Activated T-cell treated with anti-CD3 and anti-CD28 coated beads for 48 hours (primary cell): ENCODE measurements at places on chromosomes 12 and 14.

DNA sequence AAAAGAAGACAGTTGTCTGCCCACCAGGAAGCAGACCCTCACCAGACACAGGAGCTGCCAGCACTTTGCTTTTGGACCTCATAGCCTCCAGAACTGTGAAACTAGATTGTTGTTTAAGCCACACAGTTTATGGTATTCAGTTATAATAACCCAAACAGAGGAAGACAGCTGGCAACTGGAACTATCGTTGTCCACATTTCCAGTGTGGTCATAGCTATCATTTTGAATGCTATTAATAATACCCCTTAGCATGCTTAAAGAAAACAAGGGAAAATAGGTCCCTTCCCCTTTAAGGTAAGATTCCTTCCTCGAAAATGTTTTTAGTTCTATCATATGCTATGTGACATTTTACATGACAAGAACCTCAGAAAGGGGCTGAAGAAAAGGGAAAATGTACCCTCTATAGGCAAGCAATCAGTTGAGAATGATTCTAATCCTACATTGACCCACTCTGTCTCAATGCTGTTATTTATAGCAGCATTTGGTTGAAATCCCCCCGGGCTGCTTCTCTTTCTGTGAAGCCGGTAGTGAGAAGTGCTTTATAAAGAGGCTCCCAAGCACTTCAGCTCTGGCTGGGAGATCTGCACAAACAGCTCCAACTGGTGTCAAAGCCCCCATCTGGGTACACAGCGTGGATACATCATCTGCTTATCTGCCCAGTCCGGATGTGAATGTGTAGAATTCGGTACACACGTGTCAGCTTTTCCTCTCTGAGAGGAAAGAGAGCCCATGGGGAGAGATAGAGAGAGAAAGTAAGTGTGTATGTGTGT is 221.2 kb upstream of the FLRT2 start:
- DNase-seq = no peak

DNA sequence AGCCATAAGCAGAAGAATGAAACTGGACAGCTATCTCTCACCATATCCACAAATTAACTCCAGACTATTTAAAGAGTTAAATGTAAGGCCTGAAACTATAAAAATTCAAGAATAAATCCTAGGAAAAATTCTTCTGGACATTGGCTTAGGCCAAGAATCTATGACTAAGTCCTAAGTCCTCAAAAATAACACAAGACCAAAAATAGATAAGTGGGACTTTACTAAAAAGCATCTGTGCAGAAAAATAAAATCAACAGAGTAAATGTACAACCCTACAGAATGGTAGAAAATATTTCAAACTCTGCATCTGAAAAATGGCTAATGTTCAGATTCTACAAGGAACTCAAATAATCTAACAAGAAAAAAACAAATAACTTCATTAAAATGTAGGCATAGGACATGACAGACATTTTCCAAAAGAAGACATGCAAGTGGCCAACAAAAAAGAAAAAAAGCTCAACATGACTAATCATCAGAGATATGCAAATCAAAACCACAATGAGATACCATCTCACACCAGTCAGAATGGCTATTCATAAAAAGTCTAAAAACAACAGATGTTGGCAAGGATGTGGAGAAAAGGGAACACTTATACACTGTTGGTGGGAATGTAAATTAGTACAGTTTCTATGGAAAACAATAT is 61.0 kb upstream of the PPFIA2 start:
- no peak for DNase-seq

DNA sequence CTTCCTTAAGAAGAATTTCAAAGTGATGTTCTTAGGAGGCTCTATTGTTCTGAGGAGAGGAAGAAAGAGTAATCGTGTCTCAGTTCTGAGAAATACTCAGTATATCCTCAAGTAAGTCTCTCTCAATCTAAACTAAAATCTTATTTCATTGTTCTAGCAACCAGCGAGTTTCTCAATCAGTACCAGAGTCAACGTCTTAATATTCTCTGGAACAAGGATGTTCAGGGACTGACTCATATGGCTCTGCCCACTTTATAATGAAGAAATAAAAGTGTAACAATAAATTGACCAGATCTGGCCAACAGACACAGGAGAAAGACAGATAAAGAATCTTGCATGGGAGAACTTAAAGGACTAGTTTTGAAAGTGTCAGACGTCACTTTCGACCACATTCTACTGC is 469.8 kb upstream of the FLRT2 start:
- no peak for DNase-seq

GRCh38 chr12:1809591-1810190 is 10.7 kb upstream of the LRTM2 start:
- no peak for DNase-seq

GRCh38 chr14:22811722-22812121 is 3.5 kb downstream of the SLC7A7 start:
- no peak for DNase-seq

GRCh38 chr12:123058980-123059379 is 78.5 kb downstream of the ARL6IP4 start:
- no peak for DNase-seq

- DNase-seq = no peak
These were observed 40.3 kb downstream of the LEMD3 start for GRCh38 chr12:65209655-65210043.

DNA sequence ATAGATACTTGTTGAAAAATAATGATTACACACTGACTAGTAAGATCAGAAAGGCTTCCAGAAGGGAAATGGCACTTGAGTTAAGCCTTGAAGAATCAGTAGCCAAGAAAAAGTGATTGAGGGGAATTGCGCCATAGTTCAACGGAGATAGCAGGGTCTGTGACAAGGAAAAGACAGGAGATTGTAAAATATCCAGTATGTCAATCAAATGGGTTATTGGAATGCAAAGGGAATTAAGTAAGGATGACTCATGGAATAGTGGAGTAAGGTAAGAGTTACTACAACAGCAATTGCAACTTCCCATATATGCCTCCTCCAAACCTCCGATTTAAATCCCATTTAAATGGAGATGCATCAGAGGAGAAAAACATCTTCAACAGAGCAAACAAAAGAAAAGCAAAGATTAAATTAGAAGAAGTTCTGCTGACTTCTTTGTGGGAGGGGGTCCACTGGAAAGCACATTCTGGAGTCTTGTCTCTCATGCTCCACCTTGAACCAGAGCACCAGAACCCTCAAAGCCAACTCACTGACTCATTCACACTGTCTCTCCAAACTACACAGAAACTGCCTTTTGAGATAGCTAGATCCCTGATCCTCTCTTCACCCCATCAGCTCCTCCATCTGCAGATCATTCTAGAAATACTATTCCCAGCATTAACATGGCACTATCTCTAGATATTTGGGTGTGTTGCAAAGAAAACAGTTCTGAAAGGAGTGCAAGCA is 138.2 kb downstream of the NUAK1 start:
- no peak for DNase-seq

GRCh38 chr12:3980504-3981272 is 107.5 kb upstream of the PARP11 start:
- no peak for DNase-seq

DNA sequence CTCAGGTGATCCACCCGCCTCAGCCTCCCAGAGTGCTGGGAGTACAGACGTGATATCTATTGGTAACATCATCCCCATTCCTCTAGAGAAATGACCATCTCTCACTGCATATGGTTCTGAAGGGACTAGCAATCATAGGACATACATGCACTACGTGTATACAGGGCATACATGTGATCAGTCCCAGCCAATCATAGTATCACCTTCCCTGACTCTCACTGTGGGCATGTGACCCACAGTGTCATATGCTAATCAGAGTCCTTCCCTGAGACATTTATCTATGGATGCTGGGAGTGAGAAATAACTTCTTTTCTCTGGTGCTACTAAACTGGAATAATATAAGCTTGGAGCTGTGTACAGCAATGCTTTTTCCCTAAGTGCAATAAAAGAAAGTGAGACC is 12.1 kb upstream of the FBXW8 start:
- DNase-seq = no peak

DNA sequence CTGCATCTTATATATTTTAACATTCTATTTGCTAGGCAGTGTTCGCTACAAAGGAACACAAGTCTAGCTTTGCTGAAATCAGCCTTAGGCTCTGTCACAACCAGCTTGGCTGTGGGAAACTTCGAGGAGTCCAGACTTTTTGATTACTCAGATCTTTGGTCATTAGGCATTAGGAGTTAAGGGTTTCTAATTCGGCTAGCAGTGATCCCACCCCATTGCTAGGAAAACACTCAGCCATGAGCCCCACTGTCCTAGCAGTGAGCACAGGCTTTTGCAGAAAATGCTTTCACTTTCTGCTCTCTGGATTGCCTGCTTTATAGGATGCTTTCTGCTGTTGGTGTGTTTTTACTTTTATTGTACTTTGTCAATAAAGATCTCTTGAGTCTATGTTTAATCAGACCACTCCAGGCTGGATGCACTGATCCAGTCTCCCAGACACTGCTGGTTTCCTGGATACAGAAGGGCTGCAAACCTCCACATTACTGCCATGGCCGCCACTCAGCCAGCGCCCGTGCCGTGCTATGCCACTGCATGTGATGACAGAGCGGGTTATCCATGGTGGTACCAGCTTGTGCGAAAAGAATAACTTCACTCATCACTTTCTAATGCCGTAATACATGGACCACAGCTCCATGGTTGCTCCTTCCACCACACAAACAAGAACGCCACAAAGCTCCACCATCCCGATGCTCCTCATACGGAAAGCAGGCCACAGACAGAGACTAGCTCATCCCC is 41.0 kb upstream of the PYGL start:
- DNase-seq = no peak

DNA sequence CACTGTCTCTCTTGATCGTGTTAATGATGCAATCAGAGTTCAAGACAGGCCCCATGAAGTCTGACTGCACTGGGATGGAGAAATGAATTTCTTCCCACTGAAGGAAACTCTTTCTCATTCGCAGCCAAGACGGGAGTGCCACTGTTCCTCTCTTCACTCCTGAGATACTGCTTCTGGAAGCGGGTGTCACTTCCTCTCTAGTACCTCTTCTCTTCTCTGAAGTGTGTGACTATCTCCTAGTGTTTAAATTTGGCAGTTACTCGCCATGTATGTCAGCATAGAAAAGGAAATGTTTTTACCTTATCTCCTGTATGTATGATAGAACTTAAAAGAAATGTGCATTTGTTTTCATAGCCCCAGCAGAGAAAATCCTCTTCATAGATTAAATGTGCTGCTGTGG is 215.2 kb downstream of the ANO6 start:
- no peak for DNase-seq

DNA sequence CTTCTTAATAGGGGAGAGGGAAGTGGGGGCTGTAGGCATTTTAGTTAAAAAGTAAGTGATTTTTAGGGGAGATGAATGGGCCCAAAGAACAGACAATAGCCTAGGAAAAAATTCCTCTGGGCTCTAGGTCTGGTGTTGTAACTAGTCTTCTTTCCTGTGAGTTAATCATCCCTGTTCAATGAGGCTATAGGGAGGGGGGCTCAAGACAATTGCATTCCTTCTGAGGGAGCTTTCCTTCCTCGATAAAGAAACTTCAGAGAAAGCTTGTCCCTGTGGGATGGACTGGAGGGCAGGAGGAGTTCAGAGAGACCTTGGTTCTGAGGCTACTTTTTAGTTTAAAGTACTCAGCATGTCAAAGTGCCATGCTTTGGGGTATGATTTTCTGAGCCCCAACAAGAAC is 127.2 kb downstream of the BBS10 start:
- no peak for DNase-seq

DNA sequence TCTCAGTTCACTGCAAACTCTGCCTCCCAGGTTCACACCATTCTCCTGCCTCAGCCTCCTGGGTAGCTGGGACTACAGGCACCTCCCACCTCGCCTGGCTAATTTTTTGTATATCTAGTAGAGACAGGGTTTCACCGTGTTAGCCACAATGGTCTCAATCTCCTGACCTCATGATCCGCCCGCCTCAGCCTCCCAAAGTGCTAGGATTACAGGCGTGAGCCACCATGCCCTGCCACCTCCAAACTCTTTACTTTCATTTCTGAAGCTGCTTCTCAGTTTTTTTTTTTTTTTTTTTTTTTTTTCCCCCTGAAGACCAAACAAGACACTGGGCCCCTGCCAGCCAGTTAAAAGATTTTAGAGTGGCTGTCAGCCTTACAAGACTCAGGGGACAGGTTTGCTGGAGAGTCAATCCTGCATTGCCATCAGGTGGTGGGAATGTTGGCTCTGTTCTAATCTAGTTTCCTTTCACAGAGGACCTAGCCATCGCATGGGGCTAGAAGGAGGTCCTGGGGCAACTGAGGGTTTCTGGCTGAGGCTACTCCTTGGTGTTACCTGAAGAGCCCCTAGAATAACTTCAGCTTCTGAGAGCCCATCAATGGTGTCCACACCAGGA is 37.4 kb upstream of the HIGD1C start:
- DNase-seq = no peak

DNA sequence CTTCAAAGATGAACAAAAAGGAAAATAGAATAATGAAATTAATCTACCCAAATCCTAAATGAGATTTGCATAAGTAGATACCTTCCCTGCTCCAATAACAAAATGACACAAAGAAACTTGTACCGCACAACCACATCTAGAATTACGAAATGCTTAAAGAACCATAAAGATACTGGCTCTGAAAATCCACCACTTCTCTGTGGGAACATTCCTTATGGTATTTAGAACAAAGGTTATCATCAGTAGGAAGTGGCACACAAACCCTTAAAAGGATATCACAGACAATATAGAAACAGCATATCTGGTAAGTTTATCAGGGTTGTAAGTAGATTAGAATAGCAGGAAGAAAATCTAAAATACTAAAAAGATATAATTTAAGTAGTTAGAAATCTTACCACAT is 11.6 kb downstream of the IAPP start:
- no peak for DNase-seq

DNA sequence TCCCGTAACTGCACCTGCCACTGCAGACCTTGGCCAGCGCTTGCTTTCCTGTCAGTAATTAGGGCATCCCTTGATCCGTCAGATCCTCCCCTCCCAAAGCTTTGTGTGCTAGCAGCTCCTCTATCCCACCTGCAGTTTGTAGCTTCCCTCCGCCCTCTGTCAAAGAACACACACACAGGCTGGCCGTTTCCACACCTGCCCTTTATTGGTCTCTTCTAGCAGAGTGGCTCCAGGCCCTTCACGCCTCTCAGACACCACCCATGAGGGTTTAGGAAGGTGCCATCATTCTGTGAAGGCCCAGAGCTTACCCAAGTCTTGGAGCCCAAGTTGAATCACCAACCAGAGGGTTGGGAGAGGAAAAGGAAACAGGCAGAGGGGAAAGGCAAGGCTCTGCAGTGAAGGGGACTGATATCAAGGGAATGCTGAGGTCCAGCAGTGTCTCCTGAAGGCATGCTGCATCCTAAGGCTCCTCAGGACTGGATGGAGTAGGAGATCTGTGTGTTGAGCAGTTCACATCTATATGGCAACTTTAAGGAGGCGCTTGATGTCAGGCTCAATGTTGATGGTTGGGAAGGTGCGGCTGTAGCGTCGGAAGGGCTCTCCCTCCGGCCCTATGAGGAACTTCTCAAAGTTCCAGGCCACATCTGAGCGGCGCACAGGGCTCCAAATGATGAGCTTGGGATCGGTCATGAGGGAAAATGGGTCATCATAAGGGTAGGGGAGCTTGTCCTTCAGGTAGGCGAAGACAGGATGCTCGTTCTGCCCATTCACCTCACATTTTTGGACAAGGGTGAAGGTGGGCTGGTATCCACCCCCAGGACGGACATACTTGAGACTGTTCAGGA is 3.4 kb downstream of the GPX2 start:
- DNase-seq = no peak

- DNase-seq = no peak
These were observed 133.7 kb upstream of the RASSF8 start for GRCh38 chr12:25824734-25825133.
